Fibroblast of skin of right quadriceps (primary cell): ENCODE measurements at places on chromosomes 1 and 21.

DNA sequence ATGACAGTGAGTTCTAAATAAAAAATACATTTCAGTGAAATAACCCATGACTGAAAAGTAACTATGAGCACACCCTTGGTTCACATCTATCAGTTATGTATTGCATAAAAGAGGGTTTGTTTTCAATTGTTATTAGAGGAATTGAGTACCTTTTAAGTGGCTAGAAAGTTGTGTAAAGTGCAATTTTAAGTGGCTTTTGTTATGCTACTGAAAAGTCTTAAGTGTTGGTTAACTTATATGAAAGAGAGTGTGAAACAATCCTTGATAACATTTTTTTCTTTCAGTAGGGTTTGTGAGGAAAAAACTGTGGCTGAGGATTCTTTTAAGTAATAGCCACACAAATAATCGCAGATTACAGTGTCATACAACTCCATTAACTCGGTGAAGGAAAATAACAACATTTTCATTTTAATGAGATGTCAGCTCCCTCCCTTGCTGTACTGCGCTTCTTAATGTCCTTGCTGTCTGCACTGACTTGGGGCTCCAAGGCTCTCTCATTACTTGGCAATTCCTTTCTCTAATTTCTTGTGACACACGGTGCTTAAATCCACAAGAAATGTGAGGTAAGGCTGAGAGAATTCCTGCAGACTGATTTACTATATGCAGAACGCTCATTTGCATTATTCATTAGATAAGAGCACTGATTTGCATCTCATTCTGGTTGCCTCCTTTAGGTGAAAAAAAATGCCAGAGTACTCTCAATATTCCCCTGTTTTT, 40.6 kb downstream of the NTNG1 start:
- DNase-seq, result peak; percentile 38

DNA sequence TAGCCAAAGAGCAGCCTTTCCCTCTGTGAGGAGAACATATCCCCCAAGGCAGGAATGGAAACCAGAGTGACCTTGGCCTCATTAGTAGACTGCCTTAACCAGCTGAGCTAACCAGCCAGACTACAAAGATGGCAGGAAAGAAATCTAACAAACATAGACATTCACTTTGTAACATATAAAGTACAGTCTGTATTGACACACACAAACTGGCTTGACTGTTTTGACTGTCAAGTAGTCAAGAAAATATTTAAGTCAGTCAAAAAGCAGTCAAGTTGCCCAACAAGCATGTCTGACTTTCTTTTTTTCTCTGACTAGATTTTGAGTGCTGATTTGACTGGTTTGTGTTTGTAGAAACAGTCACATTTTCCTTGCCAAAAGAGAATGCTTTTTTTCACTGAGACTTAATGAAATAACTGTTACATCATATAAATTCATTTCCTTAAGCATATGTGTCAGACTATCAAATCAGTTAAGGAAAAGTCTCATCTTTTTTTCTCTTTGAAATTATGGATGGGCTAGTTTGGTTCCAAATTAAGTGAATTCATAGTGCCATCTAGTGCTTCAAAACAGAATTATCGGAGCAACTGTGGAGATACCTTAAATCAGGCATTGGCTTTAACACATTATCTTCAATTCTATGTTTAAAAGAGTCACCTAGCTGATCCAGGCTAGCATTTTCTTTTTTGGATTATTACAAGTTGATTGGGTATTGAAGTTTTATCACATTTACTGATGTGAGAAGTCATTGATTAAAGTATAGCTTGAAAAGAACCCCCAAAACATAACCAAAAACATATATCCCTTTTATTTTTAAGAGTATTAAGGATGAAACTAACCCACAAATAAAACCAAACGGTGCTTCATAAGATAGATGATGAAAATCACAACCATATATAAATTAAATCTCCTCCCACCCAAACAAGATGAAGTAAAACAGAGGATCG, 75.0 kb downstream of the ATP6V1G3 start:
- peak; percentile 86 for DNase-seq

- DNase-seq, result no peak
Observed at GRCh38 chr1:2155788-2156187, 38.8 kb downstream of the FAAP20 start.

- no peak for DNase-seq
Observed at GRCh38 chr1:2271841-2272655, 43.9 kb downstream of the SKI start.

DNA sequence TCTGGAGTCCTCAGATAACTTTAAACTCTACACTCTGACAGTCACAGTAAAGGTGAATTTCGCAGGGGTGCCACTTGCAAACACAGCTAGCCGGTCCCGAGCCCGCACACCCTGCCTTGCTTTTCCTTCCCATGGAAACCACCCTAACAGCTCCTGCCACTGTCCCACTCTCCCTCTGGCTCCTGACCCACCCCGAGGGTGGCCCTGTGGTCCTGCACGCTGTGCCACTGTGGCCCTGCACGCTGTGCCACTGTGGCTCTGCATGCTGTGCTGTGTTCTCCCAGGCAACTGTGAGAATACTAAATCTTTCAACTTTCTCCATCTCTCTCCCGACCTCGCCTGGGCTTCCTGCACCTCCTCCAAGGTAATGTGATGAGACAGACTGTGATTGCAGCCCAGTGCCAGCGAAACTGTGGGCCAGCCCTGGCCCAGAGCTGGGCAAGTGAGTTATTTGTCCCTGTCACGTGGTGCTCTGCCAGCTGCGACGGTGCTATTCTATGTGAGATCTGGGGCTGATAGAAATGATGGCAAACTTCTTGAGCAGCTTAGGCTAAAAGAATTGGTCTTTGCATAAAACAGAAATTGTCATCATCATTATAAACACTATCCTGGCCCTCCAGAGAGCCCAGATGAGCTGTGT, 63.4 kb upstream of the TARBP1 start:
- DNase-seq, result no peak

DNA sequence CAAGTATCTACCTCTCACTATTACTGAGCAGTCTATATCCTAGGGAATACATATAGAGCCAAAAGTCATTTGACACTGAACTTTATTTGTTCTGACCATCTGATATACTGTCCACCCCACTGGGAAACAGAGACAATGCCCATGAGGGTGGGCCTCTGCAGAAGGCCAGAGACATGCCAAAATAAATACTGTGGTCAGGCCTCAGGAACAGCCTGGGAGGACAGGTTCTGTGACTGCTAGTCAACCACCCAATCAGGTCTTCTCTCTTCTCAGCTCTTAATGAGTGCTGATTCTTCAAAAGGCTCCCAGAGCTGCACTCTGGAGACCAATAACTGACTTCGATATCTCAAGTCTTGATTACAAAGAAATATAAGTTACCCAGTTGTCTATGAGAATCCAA, 5.5 kb upstream of the ANKRD35 start:
- DNase-seq, result peak; percentile 13

GRCh38 chr1:201911826-201912571, 23.3 kb downstream of the SHISA4 start:
- no peak for DNase-seq

GRCh38 chr1:99606306-99606705, 39.6 kb upstream of the PALMD start:
- DNase-seq, result no peak

- no peak for DNase-seq
Observed at GRCh38 chr1:63453232-63453631, 69.8 kb downstream of the ITGB3BP start.

DNA sequence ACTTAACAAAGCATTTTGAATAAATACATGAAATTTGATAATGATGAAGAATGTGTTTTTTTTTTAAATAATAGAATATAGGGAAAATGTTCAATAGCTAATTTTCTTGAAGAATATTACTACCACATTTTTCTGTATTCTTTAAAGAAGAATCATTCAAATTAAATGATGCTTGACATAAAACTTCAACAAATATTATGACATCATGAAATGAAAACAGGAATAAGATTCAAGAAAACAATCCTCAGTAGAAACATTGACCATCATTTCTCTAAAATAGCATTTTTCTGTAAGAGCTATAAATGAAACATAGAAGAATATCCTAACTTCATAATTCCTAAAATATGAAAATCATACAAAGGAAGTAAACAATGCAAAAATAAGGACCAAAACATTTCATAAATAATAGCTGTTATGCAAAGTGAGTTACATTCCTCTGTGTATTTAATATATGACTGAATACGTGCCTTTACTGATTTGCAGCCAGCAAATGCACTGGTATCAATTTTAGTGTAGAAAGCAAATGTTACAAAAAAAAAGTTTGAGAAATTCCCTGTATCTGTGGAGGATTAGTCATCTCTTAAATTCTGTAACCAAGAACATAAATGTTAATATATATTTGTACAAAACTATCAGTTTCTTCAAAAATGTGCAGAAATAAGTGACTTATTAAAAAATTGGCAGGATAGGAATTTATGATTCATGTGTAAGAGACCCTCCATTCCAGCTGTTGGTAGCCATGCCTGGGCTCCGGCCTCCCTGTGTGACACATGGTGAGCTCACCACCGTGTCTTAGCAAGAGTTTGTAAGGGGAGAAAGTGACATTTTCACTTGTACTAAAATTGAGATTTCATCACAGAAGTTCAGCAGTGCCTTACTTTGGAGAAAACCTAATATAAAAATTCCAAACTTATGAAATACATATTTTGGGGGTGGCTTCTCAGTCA, 15.0 kb upstream of the PTPN14 start:
- DNase-seq, result peak; percentile 90

- no peak for DNase-seq
Observed at GRCh38 chr1:37662031-37662755, 27.5 kb upstream of the RSPO1 start.

GRCh38 chr21:42390696-42391095, 5.2 kb downstream of the TMPRSS3 start:
- no peak for DNase-seq

GRCh38 chr1:234605983-234606783, 3.8 kb downstream of the IRF2BP2 start:
- DNase-seq, result peak; percentile 41

DNA sequence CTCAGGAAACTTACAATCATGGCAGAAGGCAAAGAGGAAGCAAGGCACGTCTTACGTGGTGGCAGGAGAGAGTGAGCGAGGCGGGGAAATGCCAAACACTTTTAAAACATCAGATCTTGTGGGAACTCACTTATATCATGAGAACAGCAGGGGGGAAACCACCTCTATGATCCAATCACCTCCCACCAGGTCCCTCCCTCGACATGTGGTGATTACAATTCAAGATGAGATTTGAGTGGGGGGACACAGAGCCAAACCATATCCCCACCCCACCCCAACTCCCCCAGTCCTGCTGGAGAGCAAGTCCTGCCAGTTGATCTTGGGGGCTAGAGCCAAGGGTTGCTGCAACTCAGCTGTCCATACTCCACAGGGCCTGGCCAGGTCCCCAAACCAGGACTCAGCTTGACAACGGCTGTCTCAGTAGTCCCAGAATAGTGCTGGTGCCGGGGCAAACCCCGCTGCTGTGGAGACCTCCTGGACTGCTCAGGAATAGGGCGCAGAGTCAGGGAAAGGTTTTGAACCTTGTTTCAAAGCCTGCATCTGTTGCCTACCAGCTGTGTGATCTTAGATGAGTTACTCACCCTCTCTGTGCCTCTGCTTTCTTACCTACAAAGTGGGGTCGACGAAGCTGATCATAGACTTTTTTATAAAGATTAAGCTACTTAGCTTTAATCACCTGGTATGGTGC, 79.5 kb downstream of the STUM start:
- no peak for DNase-seq

- DNase-seq, result no peak
Observed at GRCh38 chr21:15138490-15138889, 73.7 kb upstream of the NRIP1 start.

GRCh38 chr1:211822677-211823407, 7.7 kb downstream of the LPGAT1 start:
- no peak for DNase-seq

DNA sequence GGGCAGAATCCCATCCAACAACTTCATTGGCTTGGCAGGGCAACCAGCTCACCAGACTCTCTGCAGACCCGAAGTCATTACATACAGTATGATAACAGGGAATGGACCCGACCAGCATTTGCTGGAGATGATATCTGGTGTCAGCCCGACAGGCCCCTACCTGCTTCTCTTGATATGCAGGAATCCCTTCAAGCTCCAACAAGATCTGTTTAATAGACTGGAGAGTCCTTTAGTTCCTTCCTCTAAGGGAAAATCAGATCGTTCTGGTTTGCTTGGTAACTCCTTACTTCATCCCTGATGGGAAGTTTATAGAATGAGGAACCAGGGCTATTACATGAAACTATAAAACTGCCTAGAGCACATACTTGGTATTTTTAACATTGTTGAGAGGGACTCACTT, 61.2 kb downstream of the EDARADD start:
- no peak for DNase-seq

GRCh38 chr1:227094249-227094966, 154.3 kb downstream of the COQ8A start:
- no peak for DNase-seq

DNA sequence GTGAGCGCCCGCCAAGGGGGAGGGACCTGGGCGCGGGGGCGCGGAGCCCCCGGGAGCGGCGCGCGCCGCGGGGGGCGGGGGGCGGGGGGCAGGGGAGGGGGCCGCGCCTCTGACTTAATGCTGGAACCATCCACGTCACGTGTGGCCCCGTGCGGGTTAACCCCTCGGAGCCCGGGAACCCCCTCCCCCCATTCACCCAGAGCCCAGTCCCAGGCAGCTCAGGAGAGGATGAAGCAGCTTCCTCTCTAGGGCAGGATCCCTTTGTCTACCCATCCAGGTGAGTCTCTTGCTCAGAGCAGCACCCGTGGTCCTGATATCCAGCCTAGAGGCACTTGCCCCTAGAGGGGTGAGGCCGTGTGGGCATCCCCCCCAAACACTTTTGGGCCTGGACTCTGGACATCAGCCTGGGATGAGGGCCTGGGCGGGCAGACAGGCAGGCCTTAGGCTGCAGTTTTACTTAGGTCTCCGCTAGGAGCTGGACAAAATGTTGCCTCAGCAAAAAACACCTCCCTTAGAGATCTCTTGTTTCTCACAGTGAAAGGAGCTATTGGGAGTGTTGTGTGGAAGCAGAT, at the start of gene ALX3:
Gene ALX3, minus strand, starts transcription at position 2 of the 572 bp plus-strand sequence. CDS start 60 bp downstream, outside the sequence.
- DNase-seq, result no peak

GRCh38 chr1:85838238-85838637, 130.0 kb upstream of the ZNHIT6 start:
- DNase-seq, result no peak

GRCh38 chr1:239587574-239588369, 201.4 kb downstream of the CHRM3 start:
- no peak for DNase-seq

- peak; percentile 63 for DNase-seq
Observed at GRCh38 chr1:235919127-235919832, 52.6 kb upstream of the LYST start.

GRCh38 chr1:162663589-162664106, 31.4 kb downstream of the DDR2 start:
- DNase-seq, result peak; percentile 90

DNA sequence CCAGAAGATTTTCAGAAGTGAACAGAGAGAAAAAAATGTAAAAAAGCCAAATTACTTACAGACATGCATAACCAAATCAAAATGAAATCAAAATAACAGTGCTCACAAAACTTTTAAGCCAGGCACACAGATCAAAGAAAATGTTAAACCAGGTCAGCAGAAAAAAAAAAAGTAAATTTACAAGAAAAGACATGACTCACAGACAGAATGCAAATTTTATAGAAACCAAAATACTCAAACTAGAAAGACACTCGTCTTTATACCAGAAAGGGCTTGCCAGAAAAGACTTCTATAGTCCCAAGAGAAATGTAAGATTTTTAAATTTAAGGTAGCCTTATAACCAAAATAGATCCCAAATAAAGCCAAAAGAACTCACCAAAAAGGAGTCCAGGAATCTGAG, 86.5 kb upstream of the COG2 start:
- no peak for DNase-seq
